ENCODE measurements at places on chromosomes 1 and 21. TPM values are rescaled to one million over a fixed set of nuclear protein-coding genes. Genes with fewer than 3 reads are reported as not detected.

DNA sequence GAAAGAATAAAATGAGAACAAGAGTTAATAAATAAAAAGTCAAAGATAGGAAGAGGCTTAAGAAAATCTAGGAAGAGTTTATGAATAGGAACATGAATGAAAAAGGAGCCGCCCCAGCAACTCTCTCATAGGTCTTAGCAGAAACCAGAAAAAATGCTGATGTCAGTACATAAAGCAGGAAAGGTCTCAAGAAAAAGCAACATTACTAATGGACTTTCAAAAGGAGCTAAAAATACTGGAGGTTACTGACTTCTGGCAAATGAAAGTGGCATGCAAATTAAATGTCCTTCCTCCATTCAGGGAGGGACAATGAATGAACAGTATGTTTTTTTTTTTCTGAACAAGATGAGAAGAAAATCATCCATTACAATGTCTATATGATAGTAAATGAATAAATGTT, 387.6 kb downstream of the BRINP2 start:
- DNase-seq: no peak

- DNase-seq: no peak
Observed at GRCh38 chr1:34918977-34919561, 10.4 kb downstream of the DLGAP3 start.

GRCh38 chr1:237864338-237865244, 26.1 kb downstream of the ZP4 start:
- DNase-seq: peak; percentile 58

DNA sequence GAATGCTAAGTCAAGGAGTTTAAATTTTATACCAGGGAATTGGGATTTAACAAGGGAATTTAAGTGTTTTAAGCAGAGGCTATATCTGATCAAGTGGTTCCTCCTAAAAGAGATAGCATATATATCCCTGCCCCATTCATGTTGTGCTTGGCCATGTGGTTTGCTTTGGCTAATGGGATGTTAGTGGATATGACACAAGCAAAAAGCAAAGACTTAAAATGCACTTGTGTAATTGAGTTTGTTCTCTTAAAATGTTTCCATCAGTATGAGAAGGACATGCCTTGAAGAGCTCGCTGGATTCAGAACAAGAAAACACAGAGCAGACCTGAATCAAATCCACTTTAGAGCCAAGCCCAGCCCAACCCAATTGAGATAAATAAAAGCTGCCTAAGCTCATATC, 22.4 kb downstream of the C1orf87 start:
- DNase-seq: no peak

DNA sequence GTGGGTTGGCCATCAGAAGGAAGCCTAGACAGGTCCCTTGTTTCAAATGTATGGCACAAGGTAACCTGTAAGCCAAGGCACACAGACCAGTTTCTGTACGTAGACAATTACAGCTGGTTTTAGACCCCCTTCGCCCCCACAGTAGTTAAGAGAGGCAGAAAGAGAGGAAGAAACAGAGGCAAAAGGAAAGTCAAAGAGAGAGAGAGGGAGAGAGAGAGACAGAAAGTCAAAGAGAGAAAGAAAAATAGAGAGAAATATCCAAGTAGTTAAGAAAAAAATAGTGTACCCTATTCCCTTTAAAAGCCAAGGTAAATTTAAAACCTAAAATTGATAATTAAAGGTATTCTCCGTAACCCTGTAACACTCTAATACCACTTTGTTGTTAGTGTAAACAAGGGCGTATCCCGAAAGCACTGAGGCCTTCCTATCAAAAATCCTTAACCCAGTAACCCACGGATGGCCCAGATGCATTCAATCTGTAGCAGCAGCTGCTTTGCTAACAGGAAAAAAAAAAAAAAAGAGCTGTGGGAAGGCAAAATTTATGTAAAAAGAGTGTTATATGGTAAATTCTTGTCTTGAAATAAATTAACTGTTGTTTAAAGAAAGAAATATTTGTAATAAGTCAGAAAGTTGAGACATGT, 49.4 kb downstream of the ADCY10 start:
- DNase-seq: no peak

DNA sequence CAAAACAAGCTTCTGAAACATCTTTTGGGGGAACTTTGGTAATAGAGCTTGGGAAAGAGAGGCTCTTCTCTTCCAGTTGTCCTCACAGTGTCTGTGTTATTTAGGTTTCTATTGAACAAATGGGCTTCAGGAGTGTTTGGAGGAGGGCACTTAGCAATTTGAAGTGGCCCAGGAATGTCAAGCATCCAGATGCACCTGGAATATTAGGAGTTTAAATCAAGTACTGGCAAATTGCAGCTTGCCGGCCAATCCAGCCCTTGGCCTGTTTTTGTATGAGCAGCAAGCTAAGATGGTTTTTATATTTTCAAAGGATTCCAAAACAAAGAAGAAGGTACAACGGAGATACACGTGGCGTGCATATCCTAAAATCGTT, 94.7 kb downstream of the CCDC185 start:
- no peak for DNase-seq

DNA sequence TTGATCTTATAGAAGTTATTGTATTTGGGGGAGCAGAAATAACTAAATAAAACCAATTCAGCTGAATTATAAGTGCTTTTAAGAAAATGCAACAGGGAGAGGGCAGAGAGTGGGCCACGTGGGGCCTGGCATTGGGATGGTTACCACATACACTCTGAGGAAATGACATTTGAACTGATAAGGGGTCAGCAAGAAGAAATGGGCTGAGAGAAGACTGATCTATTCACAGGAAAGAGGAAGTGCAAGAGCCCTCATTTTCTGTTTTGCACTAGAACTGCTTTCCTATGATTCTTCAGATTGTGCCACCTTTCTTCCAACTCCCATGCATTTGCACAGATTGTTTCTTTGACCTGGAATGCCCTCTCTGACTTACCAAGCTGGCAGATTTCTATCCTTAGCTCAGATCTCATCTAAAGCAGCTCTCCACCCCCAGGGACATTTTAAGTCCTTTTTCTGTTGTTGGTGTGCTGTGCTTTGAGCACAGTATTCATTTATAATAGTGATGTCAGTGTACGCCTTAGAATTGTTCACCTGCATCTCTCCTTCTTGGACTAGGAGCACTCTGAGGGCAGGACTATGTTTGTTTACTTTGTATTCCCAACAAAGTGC, 115.9 kb downstream of the FGGY start:
- DNase-seq: no peak

GRCh38 chr1:234114648-234115307, 210.3 kb downstream of the SLC35F3 start:
- DNase-seq: no peak

CD53 gene
- 23.5 TPM for total RNA-seq

ASCL5 gene
- total RNA-seq: not detected

CFH gene
- 383 TPM for total RNA-seq

DNA sequence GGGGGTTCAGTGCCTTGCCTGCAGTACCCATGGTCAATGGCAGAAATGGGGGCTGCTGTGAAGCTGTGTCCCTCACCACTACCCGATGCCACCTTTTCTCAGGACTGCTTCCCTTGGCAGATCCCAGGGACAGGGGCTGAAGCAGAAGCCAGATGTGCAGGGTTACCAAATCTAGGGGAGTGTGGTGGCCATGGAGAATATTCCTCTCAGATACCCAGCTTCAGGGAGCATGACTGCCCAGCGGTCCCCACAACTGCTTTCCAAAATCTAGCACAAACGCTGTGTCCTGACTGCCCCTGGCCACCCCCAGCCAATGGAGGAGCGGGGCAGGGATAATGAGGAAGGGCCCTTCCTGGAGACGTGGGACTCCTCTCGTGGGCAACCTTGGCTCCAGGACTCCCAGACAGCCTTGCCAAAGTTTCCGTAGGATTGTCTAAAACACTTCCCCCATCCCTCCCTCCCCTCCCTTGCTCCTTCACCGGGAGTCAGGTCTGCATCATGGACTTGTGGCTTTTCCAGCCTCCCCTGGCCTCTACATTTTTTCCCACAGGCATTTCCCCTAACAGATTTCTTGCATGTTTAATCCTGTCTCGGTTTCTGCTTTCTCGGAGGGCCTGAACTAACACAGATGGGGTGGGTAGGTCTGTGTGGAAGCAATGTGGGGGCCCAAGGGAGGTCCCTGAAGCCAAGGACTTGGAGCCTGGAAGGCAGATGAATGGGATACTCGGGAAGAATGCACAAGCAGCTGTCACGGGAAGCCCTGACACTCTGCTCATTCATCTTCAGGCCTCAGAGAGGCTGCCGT, 80.5 kb downstream of the OMA1 start:
- DNase-seq: no peak

Measured in ovary (tissue), 10 donors.